CD8-positive, alpha-beta T cell (primary cell): ENCODE measurements at places on chromosomes 2 and 18. TPM values are rescaled to one million over a fixed set of nuclear protein-coding genes. Genes with fewer than 3 reads are reported as not detected.
A peak's percentile ranks its signal among the peaks of the same experiment; 100 is the strongest.

DNA sequence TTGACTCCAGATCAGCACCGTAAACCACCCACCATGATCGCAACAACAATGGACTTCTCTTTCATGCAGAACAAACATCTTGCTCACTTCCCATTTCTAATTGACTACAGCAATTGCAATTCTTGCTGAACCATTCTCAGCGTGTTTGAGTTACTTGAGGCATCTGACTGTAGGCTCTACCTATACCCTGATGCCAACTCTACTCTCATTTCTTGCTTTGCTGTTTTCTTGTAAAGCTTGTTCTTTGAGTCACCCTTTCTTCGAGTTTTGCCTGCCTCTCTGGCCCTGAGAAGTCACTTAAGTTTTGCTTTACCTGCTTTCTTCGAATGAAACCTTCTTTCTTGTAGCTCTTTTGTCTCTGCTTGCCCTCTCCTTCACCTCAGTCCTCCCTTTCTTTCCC, 160.5 kb upstream of the RND3 start:
- no peak for DNase-seq

IL1B gene
- 0.81 TPM for total RNA-seq

- DNase-seq = no peak
These were observed 108.1 kb downstream of the MYT1L start for GRCh38 chr2:2222931-2223330.

GRCh38 chr2:44205169-44205568, 36.5 kb downstream of the PPM1B start:
- no peak for DNase-seq

DNA sequence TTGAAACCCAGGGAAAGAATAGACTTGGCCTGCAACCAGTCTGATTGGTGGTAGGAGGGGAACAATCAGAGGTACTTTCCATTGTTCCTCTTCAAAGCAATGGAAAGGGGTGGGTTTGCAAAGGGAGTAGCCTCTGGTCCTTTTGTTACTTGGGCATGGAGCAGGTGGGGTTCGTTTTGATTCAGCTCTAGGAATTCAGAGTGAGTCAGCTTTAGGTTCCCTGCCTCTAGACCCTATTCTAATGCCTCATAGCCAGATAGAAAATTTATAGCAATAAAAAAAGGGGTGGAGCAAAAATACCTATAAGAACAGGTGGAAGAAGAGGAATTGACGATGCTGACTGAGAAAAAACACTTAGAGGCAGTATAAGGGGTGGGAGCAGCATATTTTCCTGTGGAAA, 636.4 kb downstream of the PLCL1 start:
- no peak for DNase-seq

GRCh38 chr18:67241299-67241698, 275.2 kb downstream of the DSEL start:
- DNase-seq = peak; percentile 28

- DNase-seq = no peak
These were observed 71.6 kb downstream of the KCTD18 start for GRCh38 chr2:200438251-200438650.

DNA sequence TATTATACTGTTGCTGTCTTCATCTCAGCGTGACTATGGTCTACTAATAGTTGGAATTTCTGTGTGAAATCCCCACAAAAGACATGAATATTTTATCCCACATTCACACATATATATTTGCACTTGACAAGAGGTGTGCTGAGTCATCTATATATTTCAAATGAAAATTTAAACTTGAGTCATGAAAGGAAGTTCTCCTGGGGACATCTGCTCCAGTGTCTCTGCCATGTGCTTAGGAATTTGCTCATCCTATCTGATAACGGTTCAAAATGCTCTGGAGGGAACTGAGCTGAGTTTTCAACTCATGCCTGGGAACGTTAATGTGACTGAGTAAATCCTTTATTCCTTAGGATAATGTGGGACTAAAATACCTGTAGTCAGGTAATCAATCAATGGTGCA, 326.2 kb upstream of the MEX3C start:
- no peak for DNase-seq

RAB6D gene
- total RNA-seq = not detected

DNA sequence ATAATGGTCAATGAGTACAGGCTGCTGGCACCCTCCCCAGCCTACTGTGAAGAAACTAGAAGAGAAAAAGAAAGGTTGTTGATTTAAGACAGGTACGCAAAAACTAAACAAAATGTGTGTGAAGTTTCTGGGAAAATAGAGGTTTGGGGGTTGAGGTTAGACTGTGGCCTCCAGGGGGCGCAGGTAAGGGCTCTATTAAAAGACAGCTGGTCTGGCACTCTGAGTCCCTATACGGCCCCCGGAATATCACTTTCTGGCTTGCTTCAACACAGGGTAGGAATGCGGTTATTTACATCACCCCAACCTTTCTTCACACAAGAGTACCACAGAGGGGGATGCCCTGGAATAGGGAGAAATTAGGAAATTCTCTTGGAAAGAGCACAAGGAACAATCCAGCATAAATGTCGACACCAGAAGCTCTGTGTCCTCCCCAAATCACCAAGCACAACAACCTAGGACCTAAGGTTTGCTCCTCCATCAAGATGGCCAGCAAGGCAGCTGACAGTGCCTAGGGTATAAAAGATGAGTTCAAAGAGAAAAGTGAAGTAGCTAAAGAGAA, 480.8 kb upstream of the KLHL29 start:
- DNase-seq = no peak

GRCh38 chr2:1636791-1637415, 107.4 kb downstream of the PXDN start:
- DNase-seq = no peak

DNA sequence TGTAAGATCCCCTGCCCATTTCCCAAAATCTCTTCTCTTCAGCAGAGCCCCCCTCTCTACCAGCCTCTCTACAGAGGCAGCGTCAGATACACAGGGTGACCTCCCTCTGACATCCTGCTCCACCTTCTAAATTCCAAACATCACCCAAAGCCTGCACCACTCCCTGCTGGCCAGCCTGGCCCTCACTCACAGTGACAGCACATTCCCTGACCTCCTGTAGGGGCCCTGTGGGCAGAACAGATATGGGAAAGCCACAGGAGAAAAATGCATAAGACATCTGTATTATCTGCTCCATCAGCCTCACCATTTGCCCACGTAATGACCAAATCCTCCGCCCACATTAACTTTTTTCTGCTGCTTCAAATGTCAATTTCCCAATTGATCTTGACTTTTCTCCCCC, 40.6 kb downstream of the TRABD2A start:
- DNase-seq = no peak

- no peak for DNase-seq
These were observed 145.0 kb downstream of the SRBD1 start for GRCh38 chr2:45466053-45466452.

ANKRD29 gene
- not detected for total RNA-seq

DNA sequence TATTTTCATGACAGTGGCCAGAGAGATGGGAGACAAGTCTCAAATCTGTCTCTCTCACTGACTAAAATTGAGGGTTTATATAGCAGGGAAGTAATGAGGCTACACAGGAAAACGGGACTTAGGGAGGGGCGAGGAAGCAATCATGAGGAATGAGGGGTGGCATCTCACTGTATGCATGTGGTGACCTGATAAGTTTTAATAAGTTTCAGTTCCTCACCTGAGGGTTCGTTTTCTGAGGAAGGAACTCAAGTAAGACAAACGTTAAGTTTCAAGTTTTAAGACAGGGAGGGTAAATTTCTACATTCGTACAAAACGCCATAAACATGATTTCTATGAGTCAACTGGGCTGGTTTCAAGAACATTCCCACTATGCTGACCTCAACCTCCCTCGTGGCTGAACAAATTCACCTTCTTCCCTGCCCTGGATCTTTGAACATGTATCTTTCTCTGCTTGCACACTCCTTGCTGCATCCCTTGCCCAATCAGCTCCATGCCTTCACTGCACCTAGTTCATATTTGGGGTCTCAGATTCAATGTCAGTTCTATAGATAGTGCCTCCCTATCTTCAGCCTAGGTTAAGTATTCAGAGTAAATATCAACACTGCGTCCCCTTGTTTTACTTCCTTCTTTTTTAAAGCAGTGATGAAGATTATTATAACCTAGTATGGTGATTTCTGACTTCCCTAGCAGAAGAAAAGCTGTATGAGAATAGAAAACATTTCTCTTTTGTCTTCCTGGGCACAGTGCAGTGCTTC, 53.3 kb upstream of the CNTNAP5 start:
- no peak for DNase-seq

CCDC141 gene
- 28.2 TPM for total RNA-seq
